ENCODE measurements at places on chromosomes 1 and 21.
A peak's percentile ranks its signal among the peaks of the same experiment; 100 is the strongest.

GRCh38 chr21:36454706-36455105, 25.2 kb downstream of the CLDN14 start:
- DNase-seq: no peak

DNA sequence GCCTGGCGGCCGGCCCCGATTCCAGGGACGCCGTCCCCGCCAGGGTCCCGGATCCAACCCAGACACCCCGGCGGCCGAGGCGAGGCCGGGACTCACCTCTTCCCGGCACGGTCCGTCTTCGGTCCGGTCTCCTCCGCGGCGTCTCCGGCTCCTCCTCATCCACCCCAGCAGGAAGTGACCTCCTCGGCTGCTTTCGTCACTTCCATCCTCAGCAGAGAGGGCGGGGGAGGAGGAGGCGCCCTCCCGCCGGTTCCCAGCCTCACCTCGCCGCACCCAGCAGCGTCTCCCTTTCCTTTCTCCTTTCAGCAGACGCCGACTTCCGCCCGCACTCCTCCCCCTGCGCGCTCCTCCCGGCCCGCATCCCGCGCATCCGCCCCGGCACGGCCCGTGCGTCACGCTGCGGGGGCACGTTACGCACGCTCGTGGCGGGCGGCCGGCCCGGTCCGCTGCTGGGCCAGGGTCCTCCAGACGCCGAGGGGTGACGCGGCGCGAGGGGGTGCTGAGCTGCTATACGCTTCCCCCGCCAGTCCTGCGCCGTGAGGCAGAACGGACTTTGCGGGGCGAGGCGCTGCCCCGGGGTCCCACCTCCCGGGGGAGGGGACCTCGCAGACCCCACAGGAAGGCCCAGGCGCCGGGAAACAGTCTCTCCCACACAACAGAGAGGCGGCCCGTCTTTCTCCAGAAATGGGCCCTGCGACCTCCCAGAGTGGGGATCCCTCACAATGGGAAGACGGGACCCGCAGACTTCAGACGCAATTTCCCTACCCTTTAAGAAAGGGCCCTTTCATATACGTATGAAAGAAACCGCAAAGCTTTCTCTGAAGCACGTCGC, at the start of gene ETV3:
ETV3 (minus strand) TSS at position 176 of the 832 bp plus-strand sequence. CDS start 2,043 bp downstream, outside the sequence.
- DNase-seq: peak; percentile 91

- DNase-seq: no peak
Measured at GRCh38 chr1:221810406-221810805, 68.5 kb upstream of the DUSP10 start.

- DNase-seq: no peak
Measured at GRCh38 chr1:230609208-230609607, 33.1 kb upstream of the COG2 start.

GRCh38 chr1:209870151-209870831, 42.5 kb downstream of the UTP25 start:
- no peak for DNase-seq

GRCh38 chr1:229124520-229125124, 146.3 kb upstream of the RAB4A start:
- DNase-seq: no peak

- peak; percentile 75 for DNase-seq
Measured at GRCh38 chr1:39525366-39526165, 34.1 kb downstream of the BMP8A start.

- DNase-seq: peak; percentile 50
Measured at GRCh38 chr1:155192346-155193274, 15.1 kb downstream of the THBS3 start.

- DNase-seq: no peak
Measured at GRCh38 chr1:55197099-55197498, 18.1 kb downstream of the USP24 start.

- no peak for DNase-seq
Measured at GRCh38 chr1:222910699-222911098, 95.9 kb downstream of the DISP1 start.

DNA sequence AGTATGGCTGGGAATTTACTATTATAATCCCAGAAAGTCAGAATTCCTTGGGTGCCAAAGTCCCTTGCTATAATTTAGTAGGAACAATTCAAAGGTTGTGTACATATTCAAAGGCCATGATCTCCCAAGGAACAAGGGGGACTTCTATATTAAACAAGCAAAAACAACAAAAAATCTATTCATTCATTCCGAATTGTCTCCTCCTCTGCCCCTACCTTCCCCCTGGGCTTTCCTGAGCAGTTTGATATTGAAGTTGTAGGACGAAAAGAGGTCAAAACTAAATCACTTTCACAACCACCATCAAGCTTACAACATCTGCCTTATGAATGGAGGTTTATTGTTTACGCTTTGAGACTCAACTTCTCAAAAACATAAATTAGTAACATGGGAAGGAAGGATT, 35.3 kb upstream of the SOD1 start:
- no peak for DNase-seq

GRCh38 chr1:43387976-43388599, 1.5 kb downstream of the MED8 start:
- no peak for DNase-seq

GRCh38 chr1:235409042-235409820, 42.0 kb downstream of the TBCE start:
- no peak for DNase-seq

DNA sequence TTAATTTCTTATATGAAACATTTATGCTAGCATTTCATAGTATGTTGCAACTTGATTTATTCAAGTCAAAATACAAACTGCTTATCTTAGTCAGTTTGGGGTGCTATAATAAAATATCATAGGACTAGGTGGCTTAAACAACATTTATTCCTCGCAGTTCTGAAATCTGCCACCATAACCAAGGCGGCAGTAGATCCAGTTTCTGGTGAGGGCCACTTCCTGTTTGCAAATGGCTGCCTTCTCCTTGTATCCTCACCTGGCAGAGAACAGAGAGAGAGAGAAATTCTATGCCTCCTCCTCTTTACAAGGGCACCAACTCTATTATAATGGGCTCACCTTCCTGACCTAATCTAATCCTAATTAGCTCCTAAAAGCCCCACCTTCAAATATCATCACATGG, 76.1 kb upstream of the RGS2 start:
- no peak for DNase-seq

DNA sequence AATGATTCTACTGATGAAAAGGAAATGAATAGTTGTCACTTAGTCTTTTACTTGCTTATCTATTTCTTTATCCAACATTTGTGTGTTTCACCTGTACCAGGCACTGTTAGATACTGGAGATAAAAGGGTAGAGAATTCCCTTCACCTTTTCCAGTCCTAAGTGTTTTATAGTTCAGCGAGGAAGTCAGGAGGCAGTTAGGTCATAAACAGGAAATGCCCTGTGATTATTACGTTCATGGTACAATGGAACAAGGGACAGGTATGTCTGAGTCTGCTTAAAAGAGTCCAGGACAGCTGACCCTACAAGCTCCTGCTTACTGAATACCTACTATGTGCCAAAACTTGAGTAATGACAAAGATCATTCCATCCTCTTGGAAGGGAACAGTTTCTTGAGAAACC, 77.8 kb downstream of the TNR start:
- DNase-seq: no peak

- DNase-seq: no peak
Measured at GRCh38 chr1:229230140-229230892, 40.6 kb upstream of the RAB4A start.

DNA sequence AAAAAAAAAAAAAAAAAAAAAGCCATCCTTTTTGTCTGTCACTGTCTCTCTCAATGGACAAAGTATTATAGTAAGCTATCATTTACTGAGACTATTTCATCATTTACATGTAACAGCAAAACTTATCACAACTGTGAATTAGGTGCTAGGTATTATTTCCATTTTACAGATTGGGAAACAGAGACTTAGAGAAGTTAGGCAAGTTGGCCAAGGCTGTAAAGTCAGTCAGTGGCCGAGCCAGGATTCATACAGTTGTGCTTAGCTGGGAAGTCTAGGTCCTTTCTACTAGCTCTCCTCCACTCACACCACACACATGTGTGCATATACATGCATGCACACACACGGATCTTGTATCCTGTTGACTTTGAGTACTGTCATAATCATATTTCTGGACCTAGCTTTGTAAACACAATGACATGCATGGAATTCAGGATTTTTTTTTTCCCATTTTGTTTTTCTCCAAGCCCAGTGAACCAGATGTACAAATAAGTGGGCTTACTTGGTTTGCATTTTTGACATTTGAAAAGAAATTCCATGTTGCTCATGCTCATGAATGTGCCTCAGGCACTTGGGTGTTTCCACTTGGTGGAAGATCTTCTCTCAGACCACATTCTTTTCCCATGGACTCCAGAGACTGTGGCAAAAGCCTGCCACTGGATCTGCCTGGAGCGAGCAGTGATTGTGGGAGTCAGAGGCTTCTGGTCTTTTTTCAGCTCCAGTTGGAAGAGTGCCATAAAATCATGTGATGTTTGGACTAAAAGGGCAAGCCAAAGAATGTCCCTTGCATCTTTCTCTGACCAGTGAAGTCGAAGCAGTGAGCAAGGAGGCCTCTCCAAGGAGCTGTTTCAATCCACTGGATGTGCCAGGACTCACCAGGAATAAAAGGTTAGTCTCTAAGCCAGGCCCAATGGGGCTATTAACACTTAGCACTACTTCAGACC, 61.7 kb upstream of the DNAJC6 start:
- no peak for DNase-seq

- DNase-seq: no peak
Measured at GRCh38 chr1:221575605-221576004, 166.3 kb downstream of the DUSP10 start.

DNA sequence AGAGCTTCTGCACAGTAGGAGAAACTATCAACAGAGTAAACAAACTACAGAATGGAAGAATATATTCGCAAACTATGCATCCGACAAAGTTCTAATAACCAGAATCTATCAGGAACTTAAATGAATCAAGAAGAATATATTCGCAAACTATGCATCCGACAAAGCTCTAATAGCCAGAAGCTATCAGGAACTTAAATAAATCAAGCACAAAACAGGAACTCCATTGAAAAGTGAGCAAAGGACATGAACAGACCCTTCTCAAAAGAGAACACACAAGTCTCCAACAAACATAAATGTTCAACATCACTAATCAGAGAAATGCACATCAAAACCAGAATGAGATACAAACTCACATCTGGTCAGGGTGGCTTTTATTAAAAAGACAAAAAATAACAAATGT, 126.9 kb downstream of the VAV3 start:
- no peak for DNase-seq

DNA sequence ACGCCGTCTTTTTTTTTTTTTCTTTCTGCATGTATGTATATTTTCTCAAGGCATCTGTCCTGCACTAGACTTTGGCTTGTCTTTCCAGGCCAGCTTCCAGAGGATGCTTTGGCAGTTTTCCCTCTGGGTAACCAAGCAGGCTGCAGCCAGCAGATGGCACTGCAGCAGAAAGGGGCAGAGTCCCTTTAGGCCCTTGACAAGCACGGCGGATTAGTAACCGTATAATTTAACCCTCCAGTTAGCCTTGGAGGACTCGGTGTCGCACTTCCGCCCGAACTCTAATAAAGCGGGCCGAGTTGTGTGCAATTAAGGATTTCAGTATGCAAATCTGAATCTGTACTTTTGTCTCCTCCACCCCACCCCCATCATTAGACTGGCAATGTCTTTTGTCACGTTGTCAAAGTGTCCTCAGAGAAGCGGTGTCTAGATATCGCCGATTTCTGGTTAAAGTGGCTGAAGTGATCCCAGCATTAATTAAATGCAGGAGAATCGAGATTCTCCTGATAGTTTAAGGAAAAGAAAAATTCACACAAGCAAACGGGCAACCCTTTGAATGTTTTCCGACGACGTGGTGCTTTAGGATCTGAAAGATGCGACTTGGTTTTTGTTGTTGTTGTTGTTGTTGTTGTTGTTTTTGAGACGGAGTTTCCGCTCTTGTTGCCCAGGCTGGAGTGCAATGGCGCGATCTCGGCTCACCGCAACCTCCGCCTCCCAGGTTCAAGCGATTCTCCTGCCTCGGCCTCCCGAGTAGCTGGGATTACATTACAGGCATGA, 1.1 kb upstream of the TMEM167B start:
- DNase-seq: peak; percentile 40

DNA sequence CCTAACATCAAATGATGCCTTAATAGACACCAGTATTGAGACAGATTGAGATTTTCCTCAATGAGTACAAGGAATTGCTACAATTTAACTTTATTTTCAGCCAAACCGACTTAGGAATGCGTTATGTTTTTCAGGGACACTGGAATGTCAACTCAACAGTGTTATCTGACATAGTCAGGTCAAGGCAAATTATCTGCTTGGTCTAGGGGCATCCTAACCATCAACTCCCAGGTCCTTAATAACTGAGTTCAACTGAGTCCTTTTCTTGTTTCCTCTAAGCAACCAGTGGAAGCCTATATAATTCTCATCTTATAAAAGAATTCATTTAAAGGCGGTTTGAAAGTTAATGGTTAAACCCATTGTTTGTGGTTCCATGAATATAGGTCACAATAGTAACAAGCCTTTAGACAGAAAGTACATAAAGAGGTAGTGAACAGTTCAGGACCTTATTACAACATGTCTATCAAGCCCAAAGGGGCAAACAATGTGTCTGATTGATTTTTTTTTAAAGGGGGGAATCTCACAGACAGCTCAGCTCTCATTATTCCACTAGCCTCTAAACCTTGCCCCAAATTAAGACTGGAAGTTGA, 32.3 kb upstream of the NR5A2 start:
- DNase-seq: no peak

GRCh38 chr1:41919131-41919530, 409 bp upstream of the HIVEP3 start:
- DNase-seq: no peak

DNA sequence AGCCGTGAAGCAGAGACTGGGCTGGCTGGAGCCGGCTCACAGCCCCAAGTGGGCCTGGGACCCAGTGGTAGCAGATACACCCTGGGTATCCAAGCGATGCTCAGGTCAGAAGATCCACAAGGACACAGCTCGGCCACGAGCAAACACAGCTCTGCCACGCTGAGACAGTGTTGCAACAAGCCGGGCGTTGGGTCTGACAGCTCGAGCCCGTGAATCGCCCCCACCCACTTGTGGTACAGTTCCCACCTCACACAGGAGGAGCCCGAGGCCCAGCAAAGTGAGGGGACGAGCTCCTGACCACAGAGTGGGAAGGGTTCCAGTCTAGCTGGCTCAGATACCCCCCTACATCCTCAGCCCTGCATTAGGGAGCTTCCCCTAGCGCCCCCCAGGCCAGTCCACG, 8.9 kb upstream of the PRKCZ start:
- DNase-seq: no peak

- DNase-seq: no peak
Measured at GRCh38 chr1:234862360-234862943, 252.5 kb upstream of the IRF2BP2 start.

- peak; percentile 68 for DNase-seq
Measured at GRCh38 chr1:246214708-246215509, 292.2 kb downstream of the SMYD3 start.

GRCh38 chr21:38306433-38307141, 49.8 kb downstream of the KCNJ15 start:
- DNase-seq: no peak

DNA sequence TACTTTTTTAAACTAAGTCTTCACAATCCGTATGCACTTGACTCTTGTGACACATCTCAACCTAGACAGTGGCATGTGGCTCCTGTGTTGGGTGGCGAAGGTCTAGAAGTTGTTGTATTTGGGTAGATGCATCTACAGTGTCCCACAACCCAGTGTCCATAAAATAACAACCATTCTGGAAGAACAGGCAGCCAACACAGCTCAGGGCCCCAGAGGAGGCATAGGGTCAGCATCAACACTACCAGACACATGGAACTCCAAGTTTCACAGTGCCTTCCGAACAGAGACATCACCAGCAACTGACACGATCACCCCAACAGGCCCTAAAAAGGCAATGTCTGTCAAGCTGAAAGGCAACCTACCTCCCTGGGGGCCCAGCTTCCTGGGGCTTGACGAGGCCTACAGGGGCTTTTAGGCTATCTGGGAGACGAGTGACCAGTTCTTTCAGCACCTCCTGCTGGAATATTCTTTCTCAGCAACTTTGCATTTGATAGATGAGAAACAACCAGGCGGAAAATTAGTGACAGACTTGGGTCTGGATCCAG, 5.6 kb downstream of the SH3BP5L start:
- DNase-seq: no peak

Measured in CD4-positive, alpha-beta T cell treated with Interleukin-15 for 1 hour (primary cell).